HFFc6 (cell line): ENCODE measurements at places on chromosomes 16 and 17.

GRCh38 chr17:6427279-6427781 is 7.6 kb downstream of the AIPL1 start:
- peak; percentile 2 for DNase-seq

- no peak for DNase-seq
Measured at GRCh38 chr17:60832151-60832585, 154.5 kb downstream of the BCAS3 start.

GRCh38 chr17:35170968-35171771 is 23.0 kb downstream of the SLC35G3 start:
- DNase-seq: peak; percentile 45

DNA sequence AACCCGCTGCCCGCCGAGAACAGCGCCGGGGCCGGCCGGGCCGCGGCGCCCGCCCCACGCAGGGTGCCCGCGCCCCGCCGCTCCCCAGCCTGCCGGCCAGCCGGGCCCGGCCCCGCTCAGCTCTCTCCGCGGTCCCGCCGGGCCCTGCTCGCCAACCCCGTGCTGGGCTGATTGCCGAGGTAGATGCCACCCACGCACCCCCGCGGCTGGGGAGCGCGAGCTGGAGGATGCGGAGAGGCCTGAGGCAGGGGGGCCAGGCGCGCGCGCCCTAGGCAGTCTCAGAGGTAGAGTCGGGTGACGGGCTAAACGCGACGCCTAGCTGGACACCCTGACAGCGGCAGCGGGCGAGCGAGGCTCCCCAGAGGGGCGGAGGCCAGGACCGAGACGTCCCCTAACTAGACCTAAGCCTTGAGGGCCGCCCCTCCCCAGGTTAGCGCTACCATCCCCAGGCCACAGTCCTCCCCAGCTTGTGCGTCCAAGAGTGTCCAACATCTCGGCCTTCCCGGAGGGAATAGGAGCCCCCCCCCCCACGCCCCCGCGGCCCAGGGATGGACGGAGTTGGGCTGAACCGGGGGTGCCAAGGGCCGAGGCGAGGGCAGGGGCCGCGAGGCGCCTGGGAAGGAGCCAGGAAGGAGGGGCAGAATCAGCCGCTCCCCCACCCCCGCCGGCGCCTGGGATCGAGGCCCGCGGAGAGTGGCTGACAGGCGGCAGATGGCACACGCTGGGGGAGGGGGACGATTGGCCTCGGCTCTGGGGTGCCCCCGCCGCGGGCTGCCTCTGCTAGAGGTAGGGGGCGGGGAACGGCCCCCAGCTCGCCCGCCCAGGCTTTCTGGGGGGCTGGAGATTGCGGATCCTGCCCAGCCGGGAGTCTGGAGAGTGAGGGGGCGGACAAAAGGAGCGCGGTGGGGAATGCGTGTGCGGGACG is 2.5 kb upstream of the ZNF423 start:
- no peak for DNase-seq

DNA sequence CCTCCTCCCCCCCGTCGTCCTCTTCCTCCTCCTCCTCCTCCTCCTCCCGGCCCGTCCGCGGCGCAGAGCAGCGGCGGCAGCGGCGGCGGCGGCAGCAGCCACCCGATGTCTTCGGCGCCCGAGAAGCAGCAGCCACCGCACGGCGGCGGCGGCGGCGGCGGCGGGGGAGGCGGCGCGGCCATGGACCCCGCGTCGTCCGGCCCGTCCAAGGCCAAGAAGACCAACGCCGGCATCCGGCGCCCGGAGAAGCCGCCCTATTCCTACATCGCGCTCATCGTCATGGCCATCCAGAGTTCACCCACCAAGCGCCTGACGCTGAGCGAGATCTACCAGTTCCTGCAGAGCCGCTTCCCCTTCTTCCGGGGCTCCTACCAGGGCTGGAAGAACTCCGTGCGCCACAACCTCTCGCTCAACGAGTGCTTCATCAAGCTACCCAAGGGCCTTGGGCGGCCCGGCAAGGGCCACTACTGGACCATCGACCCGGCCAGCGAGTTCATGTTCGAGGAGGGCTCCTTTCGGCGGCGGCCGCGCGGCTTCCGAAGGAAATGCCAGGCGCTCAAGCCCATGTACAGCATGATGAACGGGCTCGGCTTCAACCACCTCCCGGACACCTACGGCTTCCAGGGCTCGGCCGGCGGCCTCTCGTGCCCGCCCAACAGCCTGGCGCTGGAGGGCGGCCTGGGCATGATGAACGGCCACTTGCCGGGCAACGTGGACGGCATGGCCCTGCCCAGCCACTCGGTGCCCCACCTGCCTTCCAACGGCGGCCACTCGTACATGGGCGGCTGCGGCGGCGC is at the start of gene FOXF1:
Gene FOXF1 (plus strand): TSS at position 63 of the 797 bp plus-strand sequence. CDS start 43 bp downstream, at position 106.
- peak; percentile 57 for DNase-seq

GRCh38 chr16:88691924-88692560 is 5.7 kb upstream of the SNAI3 start:
- DNase-seq: no peak

DNA sequence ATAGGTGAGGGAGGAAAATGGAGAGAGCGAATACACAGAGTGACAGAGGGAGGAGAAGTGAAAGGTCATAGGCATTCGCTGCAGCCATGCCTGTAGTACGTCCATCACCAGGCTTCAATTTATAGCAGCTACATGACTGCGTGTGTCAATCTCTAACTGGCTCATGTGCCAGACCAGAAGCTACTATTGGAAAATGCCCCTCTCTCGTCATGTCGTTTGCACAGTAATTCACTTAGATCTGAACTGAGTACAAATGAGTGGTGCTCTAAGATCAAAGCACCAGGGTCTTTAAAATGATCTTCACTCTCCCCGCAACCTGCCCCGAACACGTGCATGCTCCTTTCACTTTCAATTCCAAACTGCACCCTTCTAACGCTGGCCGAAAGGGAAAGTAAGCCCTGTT is 51.3 kb downstream of the ADCY9 start:
- DNase-seq: no peak

DNA sequence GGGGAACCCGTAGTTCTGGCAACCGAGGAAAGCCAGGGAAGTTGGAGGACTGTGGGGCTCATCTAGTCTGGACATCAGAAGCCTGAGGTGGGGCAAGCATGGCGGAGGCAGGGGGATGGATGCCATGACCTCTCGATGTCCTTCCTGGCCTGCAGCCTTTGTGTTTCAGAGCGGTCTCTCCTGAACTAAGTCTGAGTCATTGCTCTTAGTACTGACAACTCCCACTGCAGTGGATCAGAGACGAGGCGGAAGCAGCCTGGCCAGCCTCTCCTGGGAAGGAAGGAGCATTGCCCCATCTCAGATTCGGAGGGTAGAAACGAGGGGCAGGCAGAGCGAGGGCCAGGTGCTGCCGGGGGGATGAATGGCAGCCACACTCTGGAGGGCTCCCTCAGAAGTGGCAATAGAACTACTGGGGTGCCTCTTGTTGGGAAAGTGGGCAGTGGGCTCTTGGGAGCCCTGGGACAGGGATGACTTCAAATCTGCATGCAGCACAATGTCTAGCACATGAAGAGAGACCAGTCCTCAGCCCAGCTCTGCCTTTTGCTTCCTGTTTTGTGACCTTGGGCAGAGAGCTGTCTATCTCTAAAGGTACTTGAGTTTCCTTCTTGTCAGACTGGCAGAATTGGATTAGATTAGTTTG is 3.6 kb upstream of the STAC2 start:
- DNase-seq: peak; percentile 46

- DNase-seq: no peak
Measured at GRCh38 chr17:5226940-5227878, 7.5 kb downstream of the SCIMP start.

- no peak for DNase-seq
Measured at GRCh38 chr16:48435906-48436305, 50.7 kb upstream of the SIAH1 start.

GRCh38 chr16:56191156-56191815 is at the start of gene GNAO1:
GNAO1 (plus strand) TSS chr16:56191489; CDS start chr16:56192236, 747 bp downstream.
- no peak for DNase-seq

GRCh38 chr17:57399690-57400089 is 143.4 kb downstream of the MSI2 start:
- DNase-seq: no peak

GRCh38 chr17:48068491-48068961 is 20.4 kb downstream of the NFE2L1 start:
- DNase-seq: peak; percentile 77

DNA sequence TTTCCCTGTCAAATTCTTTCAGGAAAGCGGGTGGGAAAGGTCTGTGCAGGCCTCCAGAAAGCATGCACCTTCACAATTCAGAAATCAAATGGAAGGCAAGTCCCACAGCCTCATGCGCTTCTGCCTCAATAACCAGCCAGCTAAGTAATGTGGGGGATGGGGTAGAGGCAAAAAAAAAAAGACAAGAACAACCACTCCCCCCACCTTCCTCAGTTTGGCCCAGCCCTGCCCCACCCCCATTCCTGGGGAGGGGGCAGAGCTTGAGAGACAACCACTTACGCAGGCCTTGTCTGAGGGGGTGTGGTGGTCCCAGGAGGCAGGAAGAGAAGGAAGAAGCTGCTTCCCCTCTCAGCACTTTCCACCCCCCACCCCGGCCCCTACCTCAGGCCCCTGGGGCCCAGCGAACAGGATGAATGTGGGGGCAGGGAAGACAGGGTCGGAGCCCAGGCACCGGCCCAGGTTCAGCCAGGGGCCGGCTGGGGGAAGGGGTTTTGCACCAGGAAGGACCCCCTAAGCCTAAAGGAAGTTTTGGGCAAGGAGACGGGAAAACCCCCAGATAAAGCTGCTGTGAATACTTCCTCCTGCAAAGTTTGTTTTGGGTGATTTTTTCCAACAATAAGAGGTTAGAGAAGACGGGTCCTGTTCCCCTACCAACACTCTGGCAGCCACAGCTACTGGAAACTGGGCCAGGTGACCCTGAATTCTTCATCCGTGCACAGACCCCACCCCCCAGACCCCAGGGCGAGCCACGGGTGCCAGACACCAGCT is 1.2 kb downstream of the JUP start:
- no peak for DNase-seq

- no peak for DNase-seq
Measured at GRCh38 chr16:83743241-83743640, 64.5 kb upstream of the HSBP1 start.

DNA sequence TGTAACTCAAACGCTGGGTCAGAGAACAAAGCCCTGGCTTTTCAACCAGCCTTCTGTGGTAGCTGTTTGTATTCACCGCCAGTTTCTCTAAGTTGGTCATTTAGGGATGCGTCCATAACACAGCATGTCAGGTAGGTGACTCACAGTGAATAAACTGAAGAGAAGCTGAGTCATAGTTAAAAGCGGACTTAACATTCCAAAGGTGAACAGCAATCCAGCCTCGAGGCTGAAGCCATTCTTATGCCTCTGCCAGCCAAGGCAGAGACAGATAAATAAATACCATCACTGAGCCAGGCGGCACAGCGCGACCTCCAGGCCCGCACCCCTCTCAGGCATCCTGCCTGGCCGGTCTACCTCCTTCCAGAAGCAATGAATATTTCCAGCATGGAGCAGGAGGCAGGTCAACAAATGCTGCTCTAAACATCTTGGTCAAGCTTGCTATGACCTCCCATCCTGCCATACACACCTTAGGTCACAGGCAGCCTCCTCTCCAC is 12.4 kb upstream of the CACNG4 start:
- DNase-seq: peak; percentile 32

DNA sequence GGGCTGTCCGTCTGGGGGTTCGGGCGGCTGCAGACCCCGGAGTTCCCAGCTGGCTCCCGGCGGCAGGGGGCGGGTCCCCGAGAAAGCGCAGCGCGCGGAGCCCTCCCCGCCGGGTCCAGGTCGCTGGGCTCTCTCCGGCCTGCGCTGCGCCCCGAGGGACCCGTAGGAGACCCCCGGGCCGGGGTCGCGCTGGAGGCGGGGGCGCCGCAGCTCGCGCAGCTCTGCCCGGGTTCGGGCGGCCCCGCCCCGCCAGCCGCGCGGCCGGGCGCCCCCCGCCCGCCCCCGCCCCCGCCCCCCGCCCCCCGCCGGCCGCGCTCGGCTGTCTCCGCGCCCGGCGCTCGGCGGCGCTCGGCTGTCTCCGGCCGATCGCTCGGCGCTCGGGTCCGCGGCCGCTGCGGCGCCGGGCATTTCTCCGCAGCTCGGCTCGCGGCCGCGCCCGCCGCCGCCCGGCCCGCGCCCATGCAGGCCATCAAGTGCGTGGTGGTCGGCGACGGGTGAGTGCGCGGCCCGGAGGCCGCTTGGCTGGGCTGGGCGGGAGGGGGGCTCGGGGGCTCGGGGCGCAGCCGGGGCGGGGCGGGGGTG is at the start of gene RAC3:
Gene RAC3 (plus strand): TSS at position 376 of the 582 bp plus-strand sequence. CDS start 84 bp downstream, at position 460.
- DNase-seq: no peak

GRCh38 chr17:31099016-31099415 is 4.2 kb downstream of the NF1 start:
- no peak for DNase-seq

GRCh38 chr16:243348-243747 is 8.7 kb downstream of the FAM234A start:
- no peak for DNase-seq

DNA sequence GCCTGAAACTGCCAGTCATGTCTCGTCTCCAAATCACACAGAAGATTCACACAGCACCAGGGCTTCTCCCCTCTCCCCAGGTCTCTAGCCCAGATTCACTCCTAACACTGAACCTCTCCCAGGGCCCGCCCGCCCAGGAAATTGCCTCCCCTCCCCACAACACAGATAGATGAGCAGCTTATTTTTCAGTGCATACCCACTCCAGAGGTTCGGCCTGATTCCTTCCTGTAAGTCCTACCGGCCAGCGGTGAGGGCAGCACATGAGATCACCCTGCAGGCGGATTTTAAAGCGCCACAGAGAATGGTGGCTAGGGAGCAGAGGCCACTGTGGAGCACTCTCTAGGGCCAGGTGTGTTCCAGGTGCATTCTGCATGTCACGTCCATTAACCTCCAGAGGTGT is 301.8 kb downstream of the IRF8 start:
- DNase-seq: no peak

GRCh38 chr17:76640550-76641380 is 2.8 kb downstream of the ST6GALNAC1 start:
- DNase-seq: no peak

- DNase-seq: no peak
Measured at GRCh38 chr17:34703533-34703932, 124.2 kb downstream of the TMEM132E start.
